Fibroblast of skin of left quadriceps (primary cell): ENCODE measurements at places on chromosomes 13 and 19.

- no peak for DNase-seq
These were observed 134.5 kb upstream of the KL start for GRCh38 chr13:32881777-32882145.

DNA sequence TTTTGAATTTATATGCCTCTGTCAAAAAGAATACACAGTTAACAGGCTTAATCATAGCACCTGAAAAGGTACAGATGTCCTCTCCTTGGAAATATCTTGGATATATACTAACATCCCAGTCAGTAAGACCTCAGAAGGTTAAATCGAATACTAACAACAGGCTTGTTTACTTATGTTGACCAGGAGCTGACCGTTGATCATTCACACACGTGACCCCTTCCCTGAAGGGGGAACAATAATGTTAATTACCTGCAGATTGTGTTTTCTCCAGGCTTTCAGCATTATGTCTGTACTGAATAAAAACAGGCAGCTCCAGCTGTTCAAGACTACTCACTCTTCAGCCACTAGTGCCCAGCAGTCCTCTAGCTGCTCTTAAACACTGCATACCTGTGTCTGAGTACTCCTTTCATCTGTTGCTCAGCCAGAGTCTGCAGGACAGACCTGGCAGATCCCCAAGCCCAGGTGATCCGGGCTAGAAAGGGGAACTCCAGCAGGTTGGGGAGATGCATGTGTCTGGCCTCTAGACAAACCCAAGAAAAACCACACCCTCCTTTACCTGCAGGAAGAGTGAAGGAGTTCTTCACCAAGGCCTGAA is 163.9 kb downstream of the RNF17 start:
- DNase-seq, result no peak

GRCh38 chr13:51286135-51287002 is 53.1 kb upstream of the SERPINE3 start:
- DNase-seq, result peak; percentile 26

DNA sequence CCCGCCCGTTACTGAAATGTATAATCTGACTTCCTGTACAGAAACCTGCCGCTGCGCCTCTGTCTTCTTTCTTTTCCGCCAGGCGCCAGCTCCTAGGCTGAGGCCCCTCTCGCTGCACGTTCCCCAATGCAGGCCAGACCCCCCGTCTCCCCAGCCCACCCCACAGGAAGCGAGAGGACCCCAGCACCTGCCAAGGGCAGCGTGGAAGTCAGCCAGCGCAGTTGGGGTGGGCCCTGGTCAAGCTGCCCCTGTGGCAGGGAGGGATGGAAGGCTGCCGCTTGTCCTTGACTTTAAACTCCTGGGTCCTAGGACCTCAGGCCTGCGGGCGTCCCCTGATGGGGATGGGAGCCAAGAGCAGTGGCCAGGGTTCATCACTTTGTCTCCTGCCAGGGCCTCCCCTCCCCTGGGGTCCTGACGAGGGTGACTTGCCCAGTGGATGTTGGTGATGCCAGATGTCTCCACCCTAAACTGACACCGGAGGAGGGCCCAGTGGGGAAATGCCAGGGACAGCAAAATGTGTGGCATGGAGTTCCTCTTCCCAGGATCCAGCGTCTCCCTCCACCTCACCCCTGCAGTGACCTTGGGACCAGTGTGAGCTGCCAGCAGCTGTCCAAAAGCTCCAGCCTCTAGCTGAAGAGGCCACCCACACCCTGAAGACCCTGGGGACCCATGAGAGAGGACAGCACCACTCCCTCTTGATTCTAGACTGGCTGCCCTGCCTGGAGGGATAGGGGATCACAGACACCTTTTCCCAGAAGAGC is 8.5 kb upstream of the MARCHF2 start:
- no peak for DNase-seq

DNA sequence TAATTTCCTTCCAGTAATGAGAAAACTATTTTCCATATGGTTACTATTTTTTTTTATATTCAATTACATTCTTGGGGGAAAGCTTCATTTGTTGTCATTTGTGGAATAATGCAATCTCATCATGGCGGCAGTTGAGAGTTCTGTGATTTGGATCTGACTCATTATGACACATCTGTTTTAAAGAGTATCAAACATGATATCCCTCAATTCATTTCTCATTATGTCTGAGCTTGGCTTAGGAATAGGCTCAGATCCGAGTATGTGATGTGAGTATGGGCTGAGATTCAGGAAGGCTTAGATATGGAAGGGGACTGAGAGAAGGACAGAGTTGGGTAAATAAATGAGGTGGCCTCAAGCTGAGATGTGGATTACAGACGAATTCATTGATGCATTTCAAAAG is 64.4 kb downstream of the POSTN start:
- peak; percentile 78 for DNase-seq

- no peak for DNase-seq
These were observed 2.5 kb downstream of the KRTDAP start for GRCh38 chr19:35487656-35488182.

- DNase-seq, result no peak
These were observed 8.0 kb downstream of the VSIG10L start for GRCh38 chr19:51333836-51334460.

GRCh38 chr19:34493649-34494044 is 12.1 kb downstream of the WTIP start:
- no peak for DNase-seq

DNA sequence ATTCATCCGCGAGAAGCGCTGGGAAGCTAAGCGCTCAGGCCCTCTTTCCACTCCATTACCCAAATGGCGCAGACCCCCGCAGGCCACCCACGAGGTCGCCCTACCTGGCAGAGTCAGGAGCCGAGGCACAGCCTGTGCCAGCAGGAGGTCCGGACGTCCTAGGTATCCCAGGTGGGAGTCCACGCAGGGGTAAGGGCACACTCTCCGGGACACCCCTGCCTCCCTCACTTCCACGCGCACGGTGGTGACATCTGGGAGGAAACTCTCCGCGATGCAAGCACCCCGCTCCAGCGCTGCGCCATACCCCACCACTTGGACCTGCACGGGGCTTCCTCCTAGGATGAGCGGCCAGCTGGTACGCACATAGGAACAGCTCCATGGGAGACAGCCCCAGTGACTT is 95.1 kb upstream of the ARHGEF7 start:
- DNase-seq, result no peak

- DNase-seq, result no peak
These were observed 15.7 kb upstream of the PIK3R2 start for GRCh38 chr19:18137242-18137641.

DNA sequence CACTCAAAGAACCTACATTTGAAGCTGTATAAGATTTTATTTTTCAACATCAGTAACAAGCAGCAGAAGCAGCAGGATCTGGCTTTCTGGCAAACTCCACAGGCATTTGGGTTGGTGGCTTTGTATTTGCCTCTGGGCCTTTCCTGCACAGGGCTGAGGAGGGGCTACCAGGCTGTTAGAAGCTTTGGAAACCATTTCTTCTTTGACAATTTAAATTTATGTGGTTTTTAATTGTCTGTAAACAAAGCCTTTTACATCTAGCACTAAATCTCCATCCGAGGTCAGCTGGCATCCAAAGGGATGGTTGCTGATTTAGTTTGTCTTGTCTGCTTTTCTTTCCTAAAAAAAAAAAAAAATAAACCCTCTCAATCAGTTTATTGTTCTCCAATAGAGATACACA is 127.5 kb upstream of the OBI1 start:
- no peak for DNase-seq

- DNase-seq, result peak; percentile 56
These were observed 653 bp downstream of the TMTC4 start for GRCh38 chr13:100673713-100674571.

- no peak for DNase-seq
These were observed 22.1 kb downstream of the CAPN12 start for GRCh38 chr19:38721979-38722773.

DNA sequence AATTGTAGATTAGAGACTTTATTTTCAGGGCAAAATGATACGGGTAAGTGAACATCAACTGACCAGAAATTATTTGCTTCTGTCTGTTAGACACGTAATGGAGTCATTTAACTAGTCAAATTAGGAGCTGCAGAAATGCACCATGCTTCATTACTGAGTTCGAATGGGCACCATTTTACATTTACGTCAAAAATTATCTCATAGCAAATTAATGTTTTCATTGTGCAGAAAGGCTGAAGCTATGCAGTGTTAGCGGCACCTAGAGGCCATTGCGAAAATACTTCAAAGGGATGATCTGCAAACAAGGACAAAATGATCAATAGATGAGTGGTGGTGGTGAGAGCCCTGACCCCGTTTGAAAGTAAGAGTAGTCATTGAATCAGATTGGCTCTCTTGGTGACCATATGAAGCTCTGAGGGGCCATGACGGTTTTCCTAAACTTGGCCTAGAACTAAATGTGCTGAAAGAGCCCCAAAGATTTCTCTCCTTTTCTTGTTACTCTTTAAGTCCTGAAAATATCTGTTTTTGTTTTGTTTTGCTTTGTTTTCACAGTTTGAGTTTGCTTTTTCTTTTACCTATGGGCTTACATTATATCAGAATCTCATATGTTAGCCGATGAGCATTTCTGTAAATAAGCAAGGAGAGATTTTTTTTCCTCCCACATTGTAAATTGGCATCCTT is 277.9 kb downstream of the ZNF536 start:
- DNase-seq, result peak; percentile 42

- DNase-seq, result no peak
These were observed 866 bp upstream of the LMO7 start for GRCh38 chr13:75635101-75635827.

DNA sequence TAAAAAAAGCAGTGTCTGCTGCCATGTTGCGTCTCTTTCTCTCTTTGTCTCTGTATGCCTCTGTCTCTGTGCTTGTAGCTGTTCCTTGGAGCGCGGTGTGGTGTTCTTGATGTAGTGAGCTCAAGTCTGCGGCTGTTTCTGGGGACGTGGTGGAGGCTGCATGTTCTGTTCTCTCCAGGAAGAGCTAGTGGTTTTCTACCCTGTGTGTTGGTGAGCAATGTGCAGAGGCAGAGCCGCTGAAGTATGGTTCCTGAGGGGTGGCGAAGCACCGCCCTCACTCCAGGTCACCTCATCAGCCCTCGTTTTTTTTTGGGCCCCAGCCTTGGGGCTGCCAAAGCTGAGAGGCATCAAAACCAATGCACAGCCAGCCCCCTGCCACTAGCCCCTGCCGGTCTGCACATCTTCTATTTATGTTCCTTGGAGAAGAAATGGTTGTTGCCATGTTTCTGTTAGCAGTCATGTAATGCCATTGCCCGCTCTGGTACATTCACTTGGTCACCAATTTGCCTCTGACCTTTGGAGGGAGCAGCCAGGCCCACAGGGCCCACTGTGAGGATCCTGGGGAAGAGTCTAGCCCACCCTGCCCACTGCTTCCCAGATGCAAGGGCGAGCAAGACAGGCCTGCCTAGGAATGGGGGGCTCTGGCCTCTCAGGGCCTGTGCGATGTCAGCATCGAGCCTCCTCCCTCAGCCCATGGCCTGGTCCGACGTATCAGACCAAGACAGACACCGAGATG is 7.2 kb downstream of the HNRNPL start:
- DNase-seq, result no peak

DNA sequence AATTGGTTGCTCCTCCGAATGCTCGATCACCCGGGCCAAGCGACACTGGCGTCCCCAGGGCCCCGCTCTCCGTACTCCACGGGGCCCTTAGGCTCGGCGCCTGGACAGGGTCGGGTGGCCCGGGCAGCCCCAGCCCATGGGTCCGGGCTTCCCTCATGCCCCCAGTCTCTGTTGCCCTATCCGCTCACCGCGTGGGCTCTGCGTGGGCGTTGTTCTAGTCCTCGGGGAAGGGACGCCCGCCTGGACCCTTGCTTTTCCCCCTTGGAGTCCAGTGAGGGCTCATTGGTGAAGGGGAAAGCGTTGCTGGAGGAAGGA is 1.3 kb downstream of the TDRD12 start:
- DNase-seq, result no peak

DNA sequence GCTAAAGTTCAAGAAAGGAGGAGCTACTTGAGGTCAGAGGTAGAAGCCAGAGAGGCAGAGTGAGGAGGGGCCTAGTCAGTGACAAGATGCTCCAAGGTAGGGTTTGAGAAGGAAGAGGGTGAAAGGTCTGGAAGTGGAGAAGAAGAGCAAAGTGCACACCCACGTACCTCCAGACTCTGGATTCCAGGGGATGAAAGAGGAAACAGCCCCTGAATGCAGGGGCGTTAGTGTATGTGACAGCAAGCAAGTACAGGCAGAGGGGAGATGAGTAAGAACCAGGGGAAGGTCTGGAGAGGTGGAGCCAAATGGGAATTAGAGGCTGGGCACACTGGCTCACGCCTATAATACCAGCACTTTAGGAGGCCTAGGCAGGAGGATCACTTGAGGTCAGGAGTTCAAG is 8.7 kb downstream of the RPS28 start:
- no peak for DNase-seq

DNA sequence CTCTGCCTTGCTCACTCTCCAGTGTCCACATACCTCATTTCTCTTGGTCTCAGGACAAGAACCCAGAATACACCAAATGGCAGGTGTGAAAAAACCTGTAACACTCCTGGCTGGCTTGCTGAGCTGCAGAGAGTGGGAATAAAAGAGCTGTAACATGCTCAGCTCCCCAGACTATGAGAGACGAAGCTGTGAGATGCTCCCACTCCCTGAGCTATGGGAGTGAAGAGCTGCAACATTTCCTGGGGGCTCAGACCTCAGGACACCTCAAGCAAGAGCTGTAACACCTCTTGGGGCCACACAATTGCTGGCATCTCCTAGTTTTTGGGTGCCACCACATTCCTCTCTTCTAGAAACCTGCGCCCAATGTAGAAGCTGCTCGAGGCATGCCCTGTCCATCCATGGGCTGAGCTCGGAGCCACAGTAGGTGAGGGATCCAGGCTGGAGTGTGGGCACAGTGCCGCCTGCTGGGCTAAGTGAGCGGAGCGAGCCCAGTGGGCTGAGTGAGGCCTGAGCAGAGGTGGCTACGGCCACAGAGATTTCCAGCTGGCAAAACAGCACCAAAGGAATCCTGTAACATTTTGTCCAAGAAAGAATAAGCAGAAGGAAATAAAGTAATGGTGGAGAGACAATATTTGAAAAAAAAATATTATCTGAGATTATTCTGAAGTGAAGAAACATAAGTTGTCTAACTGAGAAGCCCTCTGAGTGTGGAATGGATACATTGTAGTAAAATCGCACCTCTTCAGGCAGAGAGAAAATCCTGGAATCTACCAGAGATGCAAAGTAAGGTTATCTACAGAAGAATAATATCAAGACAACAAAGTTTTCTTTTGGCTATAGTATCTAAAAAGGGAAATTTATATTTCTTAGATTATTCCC is 186.2 kb upstream of the PCDH9 start:
- DNase-seq, result peak; percentile 0

DNA sequence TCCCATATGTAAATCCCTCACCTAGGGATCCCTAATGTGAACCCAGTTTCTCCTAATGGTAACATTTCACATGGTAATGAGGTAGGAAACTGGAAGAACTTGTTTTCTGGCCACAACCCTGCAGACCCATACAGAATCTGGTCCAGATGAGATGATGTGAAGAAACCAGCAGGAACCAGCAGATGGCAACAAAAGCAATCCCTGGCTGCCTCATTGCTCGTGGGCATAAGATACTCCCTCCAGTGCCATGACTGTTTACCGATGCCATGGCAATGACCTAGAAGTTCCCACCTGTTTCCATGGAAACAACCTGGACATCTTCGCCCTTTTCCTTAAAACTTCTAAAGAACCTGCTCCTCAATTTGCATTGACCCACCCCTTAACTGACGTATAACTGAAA is 1.4 kb upstream of the CD209 start:
- DNase-seq, result no peak
